ENCODE measurements at places on chromosomes 11 and 22.

DNA sequence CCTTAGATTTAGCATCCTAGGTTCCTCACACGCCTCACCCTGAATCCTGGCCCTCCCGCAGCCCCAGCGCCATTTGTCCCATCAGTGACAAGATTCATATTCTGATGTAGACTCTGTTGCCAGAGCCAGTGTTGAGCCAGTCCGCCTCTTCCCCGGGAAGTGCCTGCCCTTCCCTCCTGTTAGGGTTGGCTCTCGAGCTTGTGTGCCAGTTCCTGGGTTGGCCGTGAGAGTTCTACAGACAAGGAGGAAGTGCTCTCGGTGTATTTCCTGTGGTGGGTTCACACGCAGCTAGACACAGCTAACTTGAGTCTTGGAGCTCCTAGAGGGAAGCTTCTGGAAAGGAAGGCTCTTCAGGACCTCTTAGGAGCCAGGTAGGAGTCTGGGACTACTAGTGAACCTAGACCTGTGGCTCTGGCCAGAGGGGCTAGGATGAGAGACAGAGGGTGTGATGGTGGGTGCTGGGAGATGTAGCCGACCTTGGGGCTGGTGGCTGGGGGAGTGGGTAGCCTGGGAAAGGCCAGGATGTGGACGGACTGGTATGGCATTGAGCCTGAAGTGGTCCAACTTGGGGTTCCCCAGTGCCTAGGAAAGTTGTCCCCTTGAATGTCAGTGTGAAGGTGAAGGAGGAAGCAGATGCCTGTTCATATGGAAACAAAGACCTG is at the start of gene IL18BP:
Gene IL18BP, plus strand, starts transcription at position 261 of the 662 bp plus-strand sequence. CDS start 1,076 bp downstream, outside the sequence.
- DNase-seq, result peak; percentile 55

DNA sequence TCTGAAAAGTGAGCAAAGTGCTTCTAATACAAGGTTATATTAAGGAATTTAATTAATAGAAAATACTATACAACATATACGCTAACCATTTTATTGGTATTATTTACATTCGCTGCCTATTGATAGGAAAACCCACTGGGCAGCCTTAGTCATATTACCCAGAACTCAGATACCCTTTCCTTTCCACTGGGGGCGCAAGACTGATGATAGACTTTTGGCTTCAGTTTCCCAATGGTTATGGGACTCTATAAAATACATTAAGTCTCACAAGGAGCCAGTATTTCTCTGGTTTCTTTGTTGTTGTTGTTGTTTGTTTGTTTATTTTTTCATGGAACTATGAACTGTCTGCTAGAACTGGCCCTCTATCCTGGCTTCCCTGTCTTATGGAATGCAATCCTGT is 471.1 kb upstream of the KIRREL3 start:
- DNase-seq, result no peak

GRCh38 chr22:50705851-50706351 is 32.1 kb upstream of the ACR start:
- no peak for DNase-seq

GRCh38 chr11:18590571-18590970 is 2.0 kb upstream of the UEVLD start:
- no peak for DNase-seq

DNA sequence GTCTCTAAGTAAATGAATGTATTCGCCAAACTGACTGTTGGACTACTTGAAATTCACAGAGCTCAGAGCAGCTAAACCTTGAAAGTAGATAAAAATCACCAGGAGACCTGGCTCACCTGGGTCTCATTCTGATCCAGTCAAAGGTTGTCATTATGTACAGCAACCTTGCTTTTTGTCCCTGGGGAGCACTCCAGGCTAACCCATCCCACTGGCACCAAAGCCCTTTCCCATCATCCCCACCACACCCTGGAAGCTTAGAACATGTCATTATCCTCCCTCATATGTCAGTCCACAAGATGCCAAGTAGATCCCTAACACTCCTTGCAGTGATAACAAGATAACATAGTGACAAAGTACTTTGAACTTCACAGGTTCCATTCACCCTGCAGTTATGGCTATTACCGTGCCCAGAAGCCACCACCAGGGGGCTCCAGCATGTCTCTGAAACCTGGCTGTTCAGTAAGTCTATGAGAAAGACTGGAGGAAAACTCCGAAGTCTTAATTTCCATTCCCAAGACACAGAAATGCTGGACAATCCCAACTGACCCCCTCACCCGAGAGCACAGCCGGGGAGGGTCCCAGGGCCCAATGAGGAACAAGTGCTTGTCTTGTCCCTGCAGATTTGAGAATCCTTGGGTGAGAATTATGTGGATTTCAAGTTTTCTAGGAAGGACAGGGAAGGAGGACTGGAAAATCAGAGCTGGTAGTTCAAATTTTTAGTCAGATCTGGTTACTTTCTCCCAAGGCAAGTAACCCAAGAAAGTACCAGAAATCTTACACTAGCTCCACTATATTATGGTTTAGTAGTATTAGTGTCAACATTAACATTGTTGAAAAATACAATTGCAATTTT is 43.0 kb upstream of the USP47 start:
- peak; percentile 9 for DNase-seq

DNA sequence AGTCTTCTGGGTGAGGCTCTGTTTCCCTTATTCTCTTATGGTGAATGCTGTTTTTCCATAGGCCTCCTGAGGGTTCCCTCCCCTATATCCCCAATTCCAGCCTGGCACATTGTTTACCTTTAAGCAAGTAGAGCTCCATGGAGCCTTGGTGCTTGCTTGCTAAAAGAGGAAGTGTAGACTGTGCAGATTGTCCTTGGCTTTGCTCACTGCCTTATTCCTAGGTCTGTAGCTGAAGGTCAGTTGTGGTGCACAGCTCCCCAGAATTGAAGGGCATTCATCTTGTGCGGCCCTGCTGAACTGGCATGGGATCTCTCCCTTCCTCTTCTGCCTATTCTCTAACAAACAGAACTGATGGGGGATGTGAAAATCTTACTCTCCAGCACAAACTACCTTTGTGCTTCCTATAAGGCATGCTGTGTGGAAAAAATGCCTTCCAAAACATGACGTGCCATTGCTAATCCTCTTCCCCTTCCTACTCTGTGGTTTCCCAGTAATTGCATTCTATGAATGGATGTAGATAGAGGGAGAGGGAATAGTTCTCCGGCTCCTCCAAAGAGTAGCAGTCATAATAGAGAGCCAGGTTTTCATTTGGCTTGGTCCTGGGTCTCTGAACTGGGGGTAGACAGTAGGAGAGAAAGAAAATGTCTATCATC is 34.2 kb upstream of the PLET1 start:
- DNase-seq, result peak; percentile 54

GRCh38 chr11:58580311-58580710 is 1.4 kb downstream of the ZFP91 start:
- DNase-seq, result no peak

DNA sequence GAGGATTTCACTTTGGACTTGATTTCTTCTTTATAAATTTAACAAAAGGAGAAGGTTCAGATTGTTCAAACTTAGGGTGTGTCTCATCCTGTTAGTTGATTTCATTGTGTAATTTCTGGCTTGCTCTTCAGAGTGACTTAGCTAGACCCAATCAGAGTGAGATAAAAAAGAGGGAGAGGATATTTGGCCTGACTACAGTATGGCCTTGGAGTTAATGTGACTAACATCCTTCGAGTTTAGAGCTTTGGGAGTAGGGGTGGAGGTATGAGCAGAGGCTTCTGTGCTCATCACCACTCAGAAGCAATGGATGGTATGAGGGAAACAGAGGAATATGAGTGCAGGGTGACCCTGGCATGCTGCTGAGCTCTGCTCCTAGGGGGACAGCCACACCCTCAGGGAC is 114.2 kb downstream of the ME3 start:
- DNase-seq, result no peak

GRCh38 chr11:77147668-77148321 is 19.7 kb downstream of the MYO7A start:
- no peak for DNase-seq

- DNase-seq, result no peak
Measured at GRCh38 chr11:115767047-115767802, 263.0 kb upstream of the CADM1 start.

DNA sequence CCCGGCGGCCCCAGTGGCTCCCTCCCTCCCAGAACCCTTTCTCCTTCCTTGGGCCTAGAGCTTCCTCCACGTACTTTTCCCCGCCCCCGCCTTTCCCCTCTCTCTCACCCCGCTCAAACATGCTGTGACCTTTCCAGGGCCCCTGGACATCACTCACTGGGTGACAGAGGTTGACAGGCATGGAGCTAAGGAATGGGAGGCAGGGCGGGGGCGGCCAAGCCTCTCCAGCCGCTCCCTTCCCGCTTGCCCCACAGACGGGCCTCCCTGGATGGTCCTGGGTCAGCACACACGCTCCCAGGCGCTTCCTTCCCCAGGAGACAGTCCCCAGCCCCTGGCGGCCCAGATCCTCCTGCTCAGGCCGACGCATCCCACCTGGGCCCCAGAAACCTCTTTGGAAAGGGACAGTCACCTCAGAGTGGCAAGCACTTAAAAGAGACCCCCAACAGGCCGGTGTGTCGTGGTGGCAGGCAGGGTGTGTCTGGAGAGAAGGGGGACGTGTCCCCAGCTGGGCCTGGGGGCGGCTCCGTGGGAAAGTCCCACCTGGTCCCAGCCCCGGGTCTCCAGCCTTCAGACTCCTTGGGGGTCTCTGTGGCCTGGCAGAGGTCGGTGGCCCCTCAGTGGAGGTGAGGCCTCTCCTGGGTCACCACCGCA is 8.8 kb downstream of the H19 start:
- DNase-seq, result no peak

- DNase-seq, result no peak
Measured at GRCh38 chr11:66291303-66291705, 390 bp upstream of the TMEM151A start.

Data from AML-193 (cell line).